ENCODE measurements at places on chromosomes 6 and 20.

- peak; percentile 11 for DNase-seq
These were observed 40.6 kb downstream of the SH3BGRL2 start for GRCh38 chr6:79671600-79672266.

- DNase-seq, result no peak
These were observed 3.6 kb downstream of the CPNE1 start for GRCh38 chr20:35661053-35661452.

DNA sequence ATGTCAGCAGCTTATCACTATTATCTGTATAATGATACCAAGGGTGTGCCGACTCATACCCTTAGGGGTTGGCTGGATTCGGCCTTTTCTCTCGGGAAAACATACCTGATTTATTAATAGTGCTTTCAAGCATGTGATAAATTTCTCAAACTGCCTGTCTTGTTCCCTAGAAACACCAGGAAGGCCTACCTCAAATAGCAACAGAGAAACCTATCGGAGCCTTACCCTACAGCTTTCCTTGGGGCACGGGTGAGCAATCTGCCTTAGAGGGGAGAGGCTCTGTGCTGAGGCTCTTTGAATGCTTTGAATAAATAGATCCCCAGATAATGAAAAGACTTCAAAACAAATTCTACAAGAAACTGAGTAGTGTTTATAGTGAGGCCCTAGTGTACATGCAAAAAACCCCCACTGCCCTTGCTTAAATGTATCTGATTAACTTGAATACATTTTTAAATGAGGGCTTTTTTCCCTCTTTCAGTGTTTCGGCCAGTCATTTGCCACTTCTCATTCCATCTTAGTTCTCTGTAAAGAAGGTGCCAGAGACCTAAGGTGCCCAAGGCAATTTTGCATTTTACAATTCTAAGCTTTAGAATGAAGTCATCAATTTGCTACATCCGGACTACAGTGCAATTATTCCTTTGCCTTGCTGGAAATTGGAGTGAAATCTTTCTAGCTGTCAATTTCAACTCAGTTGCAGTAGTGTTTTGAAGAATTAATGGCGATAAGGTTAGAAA is 320.1 kb downstream of the ESR1 start:
- DNase-seq, result no peak

GRCh38 chr20:2595076-2595475 is 57.4 kb upstream of the NOP56 start:
- DNase-seq, result no peak

GRCh38 chr6:43610431-43610830 is 18.6 kb downstream of the GTPBP2 start:
- DNase-seq, result no peak

GRCh38 chr6:63448229-63448628 is 124.1 kb upstream of the LOC128125822 start:
- DNase-seq, result peak; percentile 16

DNA sequence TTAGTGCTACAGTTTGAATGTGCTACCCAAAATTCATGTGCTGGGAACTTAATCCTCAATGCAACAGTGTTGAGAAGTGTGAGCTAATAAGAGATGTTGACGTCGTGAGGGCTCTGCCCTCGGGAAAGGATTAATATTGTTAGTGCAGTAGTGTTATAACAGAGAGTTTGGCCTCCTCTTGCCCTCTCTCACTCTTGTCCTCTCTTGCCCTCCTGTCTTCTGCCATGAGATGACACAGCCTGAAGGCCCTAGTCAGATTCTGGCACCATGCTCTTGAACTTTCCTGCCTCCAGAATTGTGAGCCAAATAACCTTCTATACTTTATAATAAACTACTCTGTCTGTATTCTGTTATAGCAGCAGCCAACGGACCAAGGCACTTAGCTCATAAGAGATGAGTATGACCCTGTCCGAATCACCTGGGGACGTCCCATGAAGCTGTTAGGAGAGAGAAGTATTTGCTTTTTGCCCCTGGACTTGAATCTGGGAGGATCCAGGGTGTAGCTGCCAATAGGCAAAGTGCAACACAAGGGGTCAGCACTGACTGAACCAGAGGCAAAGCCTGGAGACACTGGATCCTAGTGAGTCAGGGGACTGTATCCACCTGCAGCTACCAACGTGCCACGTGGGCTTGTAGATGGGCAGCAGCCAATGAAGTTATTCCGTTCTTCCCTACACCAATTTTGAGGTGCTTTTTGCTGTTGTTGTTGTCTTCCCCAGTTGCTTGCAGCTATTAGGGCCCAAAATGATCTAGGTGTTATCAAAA is 233.7 kb downstream of the THBS2 start:
- peak; percentile 10 for DNase-seq

DNA sequence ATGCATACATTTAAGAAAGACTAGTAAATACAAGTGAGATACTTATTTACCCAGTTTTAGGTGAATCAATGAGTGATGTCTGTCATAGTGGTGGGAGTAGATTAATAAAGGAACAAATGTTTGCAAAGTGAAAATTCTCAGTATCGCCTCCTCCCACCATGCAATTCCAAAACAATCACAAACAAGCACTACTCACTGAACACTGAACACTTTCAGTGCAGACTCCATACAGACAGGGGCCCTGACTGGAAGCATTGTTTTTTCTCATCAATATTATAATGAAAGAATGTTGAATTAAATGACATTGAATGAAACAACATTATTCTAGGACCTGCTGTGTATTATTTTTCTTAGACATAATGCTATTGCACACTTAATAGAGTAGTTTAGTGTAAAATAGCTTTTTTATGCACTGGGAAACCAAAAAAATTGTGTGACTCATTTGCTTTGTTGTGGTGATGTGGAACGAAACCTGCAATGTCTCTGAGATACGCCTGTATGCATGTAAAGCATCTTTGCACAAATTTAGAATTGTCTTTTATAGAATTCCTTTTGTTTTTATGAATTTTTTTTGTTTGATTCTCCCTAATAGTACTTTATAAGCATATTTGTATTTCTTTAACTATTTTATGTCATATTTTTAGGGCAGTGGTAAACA is 317.5 kb downstream of the UTRN start:
- no peak for DNase-seq

DNA sequence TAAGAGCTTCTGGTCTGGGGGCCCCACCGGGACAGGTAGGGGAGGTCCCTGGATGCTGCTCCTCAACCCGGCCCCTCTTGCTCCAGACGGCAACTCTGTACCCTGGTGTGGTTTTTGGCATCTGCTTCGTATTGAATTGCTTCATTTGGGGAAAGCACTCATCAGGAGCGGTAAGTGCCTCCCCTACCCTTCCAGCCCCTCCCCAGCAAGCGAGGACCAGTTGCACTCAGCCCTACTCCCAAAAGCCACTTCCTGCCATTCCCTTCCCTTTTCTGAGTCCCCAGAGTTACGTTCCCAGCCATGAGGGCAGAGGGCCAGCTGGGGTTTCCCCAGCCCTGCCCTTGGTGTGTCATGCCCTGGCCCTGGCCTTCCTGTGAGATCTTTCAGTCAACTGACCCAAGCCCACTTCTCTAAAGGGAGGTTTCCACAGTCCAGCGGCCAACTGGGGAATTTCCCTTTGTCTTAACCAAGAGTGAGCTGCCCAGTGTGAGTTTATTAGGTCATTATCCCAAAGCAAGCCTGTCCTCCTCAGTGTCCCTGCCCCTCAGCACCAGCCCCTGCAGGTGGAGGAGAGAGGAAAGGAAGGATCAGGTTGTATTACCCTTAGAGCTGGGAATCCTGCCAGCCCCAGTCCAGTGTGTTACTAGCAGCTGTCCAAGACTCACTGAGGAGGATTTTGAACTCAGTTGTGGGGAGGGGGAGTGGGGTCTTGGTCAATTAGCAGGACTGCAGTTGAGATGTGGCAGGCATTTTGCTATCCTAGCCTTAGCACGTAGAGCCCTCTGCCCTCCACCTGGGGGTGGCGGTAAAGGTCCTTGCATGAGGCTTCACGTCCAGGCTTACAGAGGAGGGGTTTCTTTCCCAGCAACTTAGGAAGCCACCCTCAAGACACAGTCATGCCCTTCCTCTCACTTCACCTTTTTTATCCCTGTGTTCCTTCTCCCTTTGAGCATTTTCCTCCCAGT is 45.8 kb downstream of the TM9SF4 start:
- peak; percentile 71 for DNase-seq

DNA sequence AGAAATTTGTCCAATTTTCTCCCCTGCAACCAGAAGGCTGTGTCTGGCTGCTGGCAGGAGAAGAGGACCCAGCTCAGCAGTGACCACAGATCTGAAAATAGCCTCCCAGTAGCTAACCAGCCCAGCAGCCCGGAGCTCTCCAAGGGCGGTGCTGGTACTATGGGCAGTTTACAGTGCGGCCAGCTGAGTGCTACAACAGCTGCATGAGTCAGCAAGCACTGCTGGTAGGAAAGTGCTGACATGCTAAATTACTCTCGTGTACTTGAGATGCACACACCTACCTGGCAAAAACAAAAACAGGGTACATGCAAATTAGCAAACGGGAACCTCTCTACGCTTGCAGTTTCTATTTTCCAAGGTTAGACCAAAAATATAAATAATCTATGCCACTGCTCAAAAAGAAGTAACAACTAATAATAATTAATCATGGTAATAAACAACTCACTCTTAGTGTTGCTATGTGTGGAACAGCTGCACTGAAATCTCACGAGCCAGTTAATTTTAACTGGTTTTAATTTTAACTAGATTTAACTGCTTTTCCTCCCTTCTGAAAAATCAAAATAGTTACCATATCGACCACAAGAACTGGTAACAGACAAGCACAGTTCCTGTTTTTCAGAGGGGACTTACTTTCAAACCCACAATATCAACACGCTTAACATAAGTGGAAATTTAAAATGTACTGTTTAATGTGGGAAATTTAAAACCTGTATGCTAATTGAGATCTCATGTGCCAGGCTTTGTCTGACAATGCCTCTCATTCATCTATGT is 10.8 kb downstream of the BACH2 start:
- DNase-seq, result peak; percentile 87

DNA sequence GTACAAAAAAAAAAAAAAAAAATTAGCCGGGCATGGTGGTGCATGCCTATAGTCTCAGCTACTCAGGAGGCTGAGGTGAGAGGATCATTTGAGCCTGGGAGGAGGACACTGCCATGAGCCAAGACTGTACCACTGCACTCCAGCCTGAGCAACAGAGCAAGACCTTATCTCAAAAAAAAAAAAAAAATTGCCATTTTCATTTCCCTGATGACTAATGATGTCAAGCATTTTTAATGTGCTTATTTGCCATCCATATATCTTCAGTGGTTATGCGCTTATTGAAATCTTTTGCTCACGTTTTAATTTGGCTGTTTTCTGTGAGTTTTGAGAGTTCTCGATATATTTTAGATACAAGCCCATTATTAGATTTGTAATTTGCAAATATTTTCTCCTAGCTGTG is 46.7 kb downstream of the PFDN4 start:
- DNase-seq, result no peak

DNA sequence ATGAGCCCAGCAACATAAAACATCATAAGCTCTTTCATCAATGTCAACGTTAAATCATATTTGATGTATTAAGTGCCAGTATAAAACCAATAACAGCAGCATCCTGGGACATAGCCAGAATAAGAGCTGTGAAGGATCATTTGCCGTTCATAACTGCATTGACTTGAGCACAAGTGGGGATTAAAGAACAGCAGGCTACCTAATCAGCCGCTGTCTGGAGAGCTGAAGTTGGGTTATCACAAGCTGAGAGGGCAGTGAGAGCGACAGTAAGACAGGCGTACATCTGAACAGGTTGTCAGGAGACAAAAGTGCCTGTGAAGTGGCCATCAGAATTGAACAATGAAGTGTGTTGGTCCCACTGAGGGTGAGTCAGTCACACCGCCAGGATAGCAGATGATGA is 269.6 kb downstream of the GRIK2 start:
- no peak for DNase-seq

DNA sequence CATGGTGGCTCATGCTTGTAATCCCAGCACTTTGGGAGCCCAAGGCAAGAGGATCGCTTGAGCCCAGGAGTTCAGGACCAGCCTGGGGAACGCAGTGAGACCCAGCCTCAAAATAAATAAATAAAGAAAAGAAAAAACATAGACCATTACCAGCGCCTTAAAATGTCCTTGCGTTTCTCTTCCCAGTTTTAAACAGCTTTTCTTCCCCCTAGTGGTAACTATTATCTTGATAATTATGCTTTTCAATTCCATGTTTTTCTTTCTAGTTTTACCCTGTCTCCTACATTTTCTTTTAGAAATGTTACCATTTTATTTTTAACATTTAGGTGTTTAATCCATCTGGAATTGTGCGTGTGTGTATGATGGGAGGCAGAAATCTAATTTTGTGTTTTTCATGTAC is 24.4 kb downstream of the DNAH8 start:
- no peak for DNase-seq

- DNase-seq, result no peak
These were observed 135.0 kb downstream of the SLC16A10 start for GRCh38 chr6:111222341-111222740.

GRCh38 chr6:75412969-75413662 is 80.5 kb downstream of the FILIP1 start:
- peak; percentile 92 for DNase-seq

DNA sequence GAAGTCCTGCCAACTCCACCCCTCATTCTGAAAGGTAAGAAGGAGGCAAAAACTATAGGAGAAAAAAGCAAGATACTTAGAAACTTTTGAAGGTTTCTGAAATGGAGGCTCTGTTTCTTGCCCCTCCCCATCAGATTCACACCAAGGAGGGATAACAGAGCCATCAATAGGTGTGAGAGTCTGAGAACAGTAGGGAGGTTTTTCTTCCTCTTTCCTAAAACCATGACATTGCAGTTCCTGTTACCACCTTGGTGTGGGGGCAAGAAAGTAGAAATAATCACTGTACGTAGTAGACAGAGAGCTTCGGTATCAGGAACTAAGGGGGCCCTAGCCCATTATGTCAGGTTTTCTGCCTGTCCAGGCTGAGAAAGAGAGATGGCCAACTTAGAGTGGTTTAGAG is 333.3 kb upstream of the SYNCRIP start:
- DNase-seq, result no peak

DNA sequence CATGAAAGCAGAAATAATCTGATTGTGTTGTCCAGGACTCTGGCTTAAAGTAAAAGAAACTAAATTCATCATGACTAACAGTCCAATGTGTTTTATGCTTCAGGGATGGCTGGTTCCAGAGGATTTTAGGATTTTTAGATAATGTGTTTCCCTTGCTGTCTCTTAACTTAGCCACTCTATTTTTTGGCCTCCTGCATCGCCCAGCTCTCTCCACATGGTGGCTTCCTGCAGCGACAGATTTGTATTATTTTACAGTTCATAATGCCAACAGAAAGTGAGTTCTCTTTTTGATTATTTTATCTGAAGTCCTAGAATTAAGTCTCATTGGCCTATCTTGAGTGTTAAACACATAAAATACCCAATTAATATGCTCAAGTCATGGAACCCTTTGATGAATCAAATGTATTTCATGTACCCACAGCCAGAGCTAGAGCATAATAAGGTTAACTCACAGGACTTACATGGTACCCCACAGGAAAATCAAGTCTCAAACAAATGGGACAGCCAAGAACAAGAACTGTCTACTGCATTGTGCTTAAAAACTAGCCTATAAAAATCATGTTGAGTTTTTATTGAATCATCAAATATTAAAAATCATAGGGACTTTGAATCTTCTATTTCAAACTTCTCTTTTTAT is 582.5 kb downstream of the DOK5 start:
- no peak for DNase-seq

- no peak for DNase-seq
These were observed 19.6 kb downstream of the CTNNBL1 start for GRCh38 chr20:37713396-37713795.
